ENCODE measurements at places on chromosomes 16 and 17.

DNA sequence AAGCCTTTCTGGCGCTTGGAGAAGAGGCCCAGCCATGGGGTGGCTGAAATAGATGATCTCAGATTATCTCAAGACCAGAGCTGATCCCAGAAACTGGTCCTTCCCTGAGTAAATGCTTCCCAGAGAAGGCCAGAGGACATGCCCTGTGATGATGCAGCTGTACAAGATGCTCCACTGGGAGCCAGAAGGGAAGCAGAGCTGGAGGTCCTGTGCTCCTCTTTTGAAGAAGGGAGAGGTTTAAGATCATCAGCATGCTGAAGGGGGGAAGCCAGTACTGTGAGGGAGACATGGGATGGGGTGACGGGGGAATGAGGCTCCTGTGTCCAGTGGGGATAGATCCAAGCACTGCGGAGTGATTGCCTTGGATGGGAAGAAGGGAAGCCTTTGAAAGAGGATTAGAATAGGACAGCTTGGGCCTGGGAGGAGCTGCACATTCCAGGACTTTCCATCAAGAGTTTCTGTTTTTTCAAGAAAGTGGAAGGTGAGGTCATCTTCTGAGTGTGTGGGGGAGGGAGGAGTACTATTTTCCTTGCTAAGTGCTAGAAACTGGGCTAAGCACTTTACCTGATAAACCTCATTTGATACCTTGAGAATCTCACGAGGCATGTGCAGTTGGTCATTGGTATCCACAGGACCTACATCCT is 16.4 kb upstream of the ALOX15B start:
- DNase-seq: no peak

GRCh38 chr17:82926081-82926480 is 86.3 kb upstream of the ZNF750 start:
- DNase-seq: no peak

- no peak for DNase-seq
Observed at GRCh38 chr17:11874756-11875155, 122.5 kb downstream of the ZNF18 start.

GRCh38 chr17:49180303-49180702 is 30.1 kb downstream of the GNGT2 start:
- DNase-seq: no peak

DNA sequence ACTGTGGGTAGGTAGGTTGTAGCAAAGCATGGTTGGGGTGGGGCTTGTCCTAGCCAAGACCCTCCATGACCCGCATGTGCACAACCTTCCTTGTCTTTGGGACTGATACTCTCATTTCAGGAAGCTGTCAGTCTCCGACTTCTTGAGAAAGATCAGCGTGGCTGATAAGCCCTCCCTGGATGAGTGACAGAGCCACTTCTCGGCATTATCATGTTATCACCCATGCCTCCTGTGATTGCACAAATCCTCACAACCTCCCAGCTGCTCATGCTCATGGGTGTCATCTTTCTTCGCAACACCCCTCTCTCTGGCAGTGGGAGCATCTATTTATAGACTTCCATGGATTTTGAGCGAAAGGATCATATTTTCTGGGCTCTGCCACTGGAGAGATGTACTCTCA is 314.2 kb downstream of the FOXL1 start:
- no peak for DNase-seq

- DNase-seq: no peak
Observed at GRCh38 chr17:9702914-9703780, 57.8 kb downstream of the USP43 start.

- DNase-seq: no peak
Observed at GRCh38 chr16:85753559-85753958, 2.7 kb upstream of the C16orf74 start.

GRCh38 chr17:81556863-81557262 is 4.7 kb upstream of the FAAP100 start:
- no peak for DNase-seq

- DNase-seq: no peak
Observed at GRCh38 chr17:2929881-2930533, 133.4 kb downstream of the OR1D5 start.

DNA sequence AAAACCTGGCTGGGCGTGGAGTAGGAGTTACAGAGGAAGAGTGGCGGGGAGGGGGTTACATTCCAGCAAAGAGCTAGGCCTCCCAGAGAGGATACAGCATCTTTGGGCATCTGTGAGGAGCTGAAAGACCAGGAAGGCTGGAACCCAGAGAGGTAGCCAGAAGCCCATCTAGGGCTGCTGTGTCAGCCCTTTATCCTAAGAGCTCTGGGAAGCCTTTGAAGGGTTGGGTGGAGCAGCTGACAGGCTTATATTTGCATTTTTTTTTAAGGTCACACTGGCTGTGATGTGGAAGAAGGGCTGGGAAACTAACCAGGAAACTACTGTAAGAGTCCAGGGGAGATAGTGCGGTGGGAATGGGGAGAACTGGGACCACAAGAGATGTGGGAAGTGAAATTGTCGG is 6.8 kb upstream of the CNOT1 start:
- no peak for DNase-seq

Data from HS-5 (cell line).